ENCODE measurements at places on chromosomes 12 and 14.

GRCh38 chr14:90568405-90568804 is 171.6 kb downstream of the CALM1 start:
- DNase-seq, result no peak

- peak; percentile 59 for DNase-seq
Observed at GRCh38 chr12:77847680-77848431, 17.2 kb downstream of the NAV3 start.

GRCh38 chr12:122835750-122836026 is 431 bp downstream of the HIP1R start:
- no peak for DNase-seq

GRCh38 chr12:51465491-51465890 is 40.9 kb downstream of the SLC4A8 start:
- no peak for DNase-seq

DNA sequence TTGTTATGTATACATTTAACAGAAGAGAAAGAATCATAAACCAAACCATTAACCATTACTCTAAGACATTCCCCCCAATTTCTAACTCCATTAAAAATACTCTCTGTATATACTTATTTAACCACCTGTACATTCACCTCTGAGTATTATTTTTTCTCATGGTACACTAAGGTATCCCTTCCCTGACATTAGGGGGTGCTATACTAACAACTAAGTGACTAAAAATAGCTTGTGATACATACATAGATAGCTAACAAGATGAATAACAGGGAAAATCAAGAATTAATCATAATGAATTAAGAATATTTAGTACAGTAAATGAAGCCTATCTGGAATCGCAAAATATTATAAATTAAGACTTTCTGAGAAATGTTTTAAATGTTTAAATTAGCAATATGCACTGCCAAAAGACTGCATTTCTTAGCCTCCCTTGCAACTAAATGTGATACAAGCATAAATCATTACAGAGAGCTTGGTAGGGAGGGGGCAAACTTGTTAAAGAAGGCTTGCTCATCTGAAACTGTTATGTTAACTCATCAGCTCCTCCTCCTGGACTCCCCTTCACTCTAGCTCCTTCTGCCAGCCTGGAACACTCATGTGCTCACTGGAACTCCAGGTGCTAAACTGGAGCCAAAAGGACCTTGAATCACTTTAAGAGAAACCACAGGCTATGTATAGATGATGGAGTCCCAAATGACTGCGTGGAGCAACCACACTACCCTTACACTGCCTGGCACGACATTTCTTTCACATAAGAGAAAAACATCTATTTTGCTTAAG is 14.9 kb downstream of the C2CD5 start:
- no peak for DNase-seq

DNA sequence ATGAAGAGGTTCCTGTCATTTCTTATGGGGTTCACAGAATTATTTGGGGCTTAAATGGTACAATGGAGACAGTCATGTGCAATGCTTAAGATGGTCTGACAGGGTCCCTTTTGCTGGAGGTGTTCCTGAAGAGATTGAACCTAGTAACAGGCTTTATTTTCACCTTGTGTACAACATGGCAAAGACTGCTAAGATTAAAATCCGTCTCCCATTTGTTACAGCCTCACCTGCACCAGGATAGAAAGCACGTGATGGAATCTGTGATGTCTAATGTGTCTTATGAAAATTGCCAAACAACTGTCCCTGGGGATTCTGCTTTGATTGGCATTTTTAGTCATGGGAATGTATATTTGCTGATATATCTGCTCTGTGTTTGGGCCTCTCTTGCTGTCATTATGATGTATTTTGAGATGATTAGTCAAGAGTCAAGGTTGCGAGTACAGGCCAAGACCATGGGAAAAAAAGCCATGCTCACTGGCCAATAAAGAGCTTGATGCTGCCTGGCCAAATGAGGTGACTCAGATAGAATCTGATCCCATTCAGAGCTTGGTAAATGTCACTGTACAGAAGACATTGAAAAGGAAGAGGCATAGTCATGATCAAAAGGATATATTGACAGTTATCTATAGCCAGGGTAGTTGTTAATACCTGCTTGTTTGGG is 96.1 kb downstream of the FLRT2 start:
- DNase-seq, result no peak

GRCh38 chr12:54222609-54223008 is 33.8 kb upstream of the SMUG1 start:
- DNase-seq, result no peak

DNA sequence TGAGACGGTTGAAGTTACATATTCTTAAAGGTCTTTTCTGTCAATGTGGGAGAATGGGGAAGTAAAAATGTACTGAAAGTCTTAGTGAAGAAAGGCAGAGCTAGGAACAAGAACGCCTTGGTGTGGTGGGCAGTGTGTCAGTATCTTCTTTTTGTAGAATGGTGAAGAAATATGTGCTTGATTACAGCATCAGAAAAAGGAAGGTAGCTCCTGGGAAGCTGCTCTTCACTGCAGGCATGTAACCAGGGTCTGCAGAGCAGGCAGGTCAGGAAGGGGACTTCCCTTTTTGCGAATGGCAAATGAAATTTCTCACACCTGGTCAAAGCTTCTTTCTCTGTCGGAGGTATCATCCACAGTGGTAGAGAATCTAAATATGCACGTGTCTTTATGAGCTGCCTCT is 226.2 kb downstream of the ADAMTS20 start:
- DNase-seq, result no peak

DNA sequence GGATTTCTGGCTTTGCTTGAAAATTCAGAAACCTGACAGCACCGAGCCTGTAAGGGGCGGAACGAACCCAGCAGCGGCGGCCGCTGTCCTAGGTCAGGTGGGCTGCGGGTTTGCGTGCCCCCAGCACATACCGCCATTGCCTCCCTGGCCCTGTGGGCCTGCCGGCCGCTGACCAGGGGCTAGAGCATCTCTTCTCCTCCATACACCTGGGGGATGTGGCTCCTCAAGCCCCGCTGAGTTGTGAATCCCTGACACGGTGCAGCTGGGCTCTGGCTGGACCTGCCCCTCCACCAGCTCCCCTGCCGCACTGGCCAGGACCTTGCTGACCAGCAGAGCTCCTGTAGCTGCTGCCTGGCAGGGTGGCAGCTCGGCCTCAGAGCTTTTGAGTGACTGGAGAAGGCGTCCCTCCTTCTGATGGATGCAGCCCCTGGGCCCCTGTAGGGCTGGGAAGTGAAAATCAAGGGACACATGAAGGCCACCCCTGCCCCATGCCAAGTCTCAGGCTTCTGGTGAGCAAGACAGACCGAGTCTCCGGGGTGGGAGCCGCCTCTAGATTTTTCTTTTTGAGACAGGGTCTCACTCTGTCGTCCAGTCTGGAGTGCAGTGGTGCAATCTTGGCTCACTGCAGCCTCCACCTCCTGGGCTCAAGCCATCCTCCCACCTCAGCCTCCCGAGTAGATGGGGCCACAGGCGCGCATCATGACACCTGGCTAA is 184.9 kb upstream of the SFSWAP start:
- DNase-seq, result no peak

DNA sequence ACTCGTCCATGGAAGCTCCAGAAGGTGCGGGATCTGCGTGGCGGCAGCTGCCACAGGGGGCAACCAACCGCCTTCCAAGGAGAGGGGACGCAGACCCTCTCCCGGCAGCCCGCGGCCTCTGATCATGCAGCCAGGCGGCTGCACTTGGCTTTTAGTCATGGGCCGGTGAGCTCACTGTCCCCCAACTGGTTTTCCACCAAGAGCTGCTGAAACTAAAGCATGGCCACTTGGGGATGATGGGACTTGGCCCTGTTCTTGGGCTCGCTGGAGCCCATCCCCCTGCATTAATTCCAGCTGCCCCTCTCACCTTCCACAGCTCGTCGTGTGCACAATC is 39.1 kb downstream of the CCDC85C start:
- DNase-seq, result no peak

- DNase-seq, result no peak
Observed at GRCh38 chr14:50249136-50249775, 17.9 kb upstream of the SOS2 start.

- no peak for DNase-seq
Observed at GRCh38 chr12:132458846-132459641, 30.9 kb upstream of the FBRSL1 start.

GRCh38 chr12:45655186-45655585 is 74.3 kb upstream of the ARID2 start:
- DNase-seq, result no peak

DNA sequence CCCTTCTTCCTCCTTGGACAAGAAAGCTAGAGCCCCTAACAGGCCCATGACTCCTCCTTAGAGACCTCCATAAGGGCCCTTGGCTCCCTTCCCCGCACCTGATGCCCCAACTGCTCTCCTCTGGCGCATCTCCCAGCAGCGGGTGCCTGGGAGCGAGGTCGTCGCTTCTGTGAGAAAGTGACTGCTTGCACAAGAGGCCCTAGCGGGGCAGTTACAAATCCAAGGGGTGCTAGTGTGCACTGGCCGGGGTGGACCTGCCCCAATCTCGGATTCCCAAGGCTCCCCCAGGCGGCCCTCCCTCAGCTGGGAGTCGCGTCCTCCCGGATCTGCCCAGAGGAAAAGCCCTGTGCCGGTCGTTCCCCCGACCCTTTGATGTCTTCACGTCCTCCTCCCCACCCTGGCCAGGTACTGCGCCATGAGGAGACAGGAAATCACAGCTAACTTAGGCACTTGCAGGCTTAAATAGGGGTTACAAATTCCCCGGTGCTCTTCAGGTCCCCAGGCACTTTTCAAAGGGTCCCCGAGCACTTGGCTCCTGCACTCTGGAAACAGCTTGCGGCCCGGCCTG is 2.8 kb downstream of the NKX2-8 start:
- no peak for DNase-seq

DNA sequence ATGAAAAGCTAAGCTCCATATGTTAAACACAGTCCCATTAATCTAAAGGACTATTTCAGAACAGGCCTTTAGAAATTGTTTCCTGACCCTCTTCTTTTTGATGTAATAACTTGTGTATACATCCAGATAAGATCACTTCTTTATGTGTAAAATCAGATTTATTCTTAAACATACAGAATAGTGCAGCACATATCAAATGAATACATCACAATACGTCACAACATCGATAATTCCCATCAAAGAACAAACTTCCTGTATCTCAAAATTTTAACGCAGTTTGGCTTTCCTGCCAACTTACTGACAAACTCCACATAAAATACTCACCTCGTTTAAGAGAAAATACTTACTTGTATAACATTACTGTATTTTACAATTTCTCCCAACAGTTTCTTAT is 108.7 kb downstream of the ITPR2 start:
- no peak for DNase-seq

- no peak for DNase-seq
Observed at GRCh38 chr12:6047249-6048237, 76.9 kb downstream of the VWF start.

DNA sequence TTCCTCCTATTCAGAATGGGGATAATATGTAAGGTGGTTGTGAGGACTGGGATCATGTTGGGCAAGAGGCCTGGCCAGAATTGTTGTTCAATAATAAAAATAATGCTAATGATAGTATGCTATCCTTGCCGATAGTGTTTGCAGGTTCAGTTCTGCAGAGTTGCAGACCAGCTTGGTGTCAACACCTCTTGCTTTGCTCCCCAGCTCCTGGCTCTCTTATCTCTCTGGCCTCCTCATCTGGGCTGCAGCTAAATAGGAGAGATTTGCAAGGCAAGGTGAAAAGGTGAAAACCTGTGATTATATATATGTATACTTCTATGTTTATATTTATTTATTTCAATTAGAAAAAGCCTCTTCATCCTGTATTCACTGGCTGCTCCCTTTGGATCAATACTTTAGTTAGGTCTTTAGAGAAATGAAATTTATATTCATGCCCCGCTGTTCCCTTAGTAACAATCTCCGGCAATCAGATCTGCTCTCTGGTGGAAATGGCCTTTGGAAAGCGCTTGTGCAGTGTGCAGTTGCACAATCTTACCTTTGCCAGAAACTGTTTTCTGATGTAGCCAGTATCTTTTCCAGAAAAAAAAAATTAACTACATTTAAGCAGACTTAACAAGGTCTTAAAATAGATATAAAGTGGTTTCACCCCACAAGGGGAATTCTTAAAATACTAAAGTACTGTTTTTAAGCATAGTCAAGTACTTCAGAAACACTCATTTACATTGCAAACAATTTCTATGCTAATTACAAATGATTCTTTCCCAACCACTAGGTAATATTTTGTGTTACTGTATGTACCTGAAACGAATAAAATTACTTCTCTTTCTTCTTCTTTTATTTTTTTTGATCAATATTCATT is 19.1 kb upstream of the ACVR1B start:
- no peak for DNase-seq

- no peak for DNase-seq
Observed at GRCh38 chr14:100573002-100573756, 14.0 kb downstream of the BEGAIN start.

DNA sequence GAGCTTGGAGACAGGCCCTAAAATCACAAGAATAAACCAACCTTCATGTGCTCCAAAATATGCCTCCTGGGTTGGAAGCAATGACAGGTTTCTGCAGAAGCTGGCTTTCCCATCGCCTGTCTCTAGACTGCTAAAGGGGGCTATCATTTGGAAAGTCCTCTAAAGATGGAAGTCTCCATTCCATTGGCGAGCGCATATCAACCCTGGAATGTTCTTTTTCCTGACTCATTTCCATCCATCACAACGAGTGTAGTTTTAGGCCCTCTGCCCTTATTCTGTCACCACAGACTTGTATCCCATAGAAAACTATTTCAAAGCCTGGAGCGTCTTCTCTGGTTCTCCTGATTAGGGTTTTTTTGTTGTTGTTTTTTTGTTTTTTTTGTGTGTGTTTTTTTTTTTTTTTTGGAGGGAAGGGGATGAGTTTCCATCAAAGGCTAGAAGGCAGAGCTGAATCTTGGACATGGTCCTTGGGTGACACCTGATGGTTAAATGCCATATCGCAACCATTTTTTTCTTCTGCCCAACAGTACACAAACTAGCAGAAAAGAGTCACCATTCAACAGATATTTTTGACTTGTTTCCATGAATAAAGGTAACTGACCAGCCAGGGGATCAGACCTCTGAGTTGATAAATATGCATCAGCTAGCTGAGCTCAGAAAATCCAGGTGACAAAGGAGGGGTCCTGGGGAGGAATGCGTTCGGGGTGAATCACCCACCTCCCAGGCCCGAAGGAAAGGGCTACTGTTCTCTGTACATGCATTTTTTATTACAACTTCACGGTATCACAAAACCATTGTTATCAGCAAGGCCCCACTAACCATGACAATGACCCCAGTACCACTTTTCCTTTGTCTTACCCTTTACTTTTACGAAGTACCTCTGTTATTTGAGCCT is 40.5 kb downstream of the KCNA5 start:
- DNase-seq, result peak; percentile 28

DNA sequence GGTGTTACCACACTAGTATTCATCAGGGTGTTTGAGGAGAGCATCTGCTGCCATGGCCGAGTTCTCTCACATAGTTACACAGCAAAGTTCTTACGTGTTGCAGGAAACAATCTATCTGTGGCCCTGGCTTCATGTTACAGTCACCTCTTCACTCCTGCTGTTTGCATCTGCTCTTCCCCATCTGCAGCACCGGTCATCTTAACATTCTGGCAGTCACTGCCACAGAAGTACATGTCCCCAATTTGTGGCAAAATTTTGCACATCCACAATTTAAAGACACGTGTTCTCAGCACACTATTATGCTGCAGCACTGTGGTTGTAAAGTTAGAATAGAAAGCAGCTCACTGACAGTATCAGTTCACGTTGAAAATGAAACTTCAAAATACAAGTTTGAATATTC is 23.2 kb downstream of the MAPK1IP1L start:
- DNase-seq, result no peak
